Effector memory CD4-positive, alpha-beta T cell (primary cell): ENCODE measurements at places on chromosomes 11 and 22.

- no peak for DNase-seq
These were observed 14.3 kb downstream of the TP53AIP1 start for GRCh38 chr11:128928400-128928799.

GRCh38 chr11:79520086-79520485 is 79.3 kb upstream of the TENM4 start:
- DNase-seq: no peak

DNA sequence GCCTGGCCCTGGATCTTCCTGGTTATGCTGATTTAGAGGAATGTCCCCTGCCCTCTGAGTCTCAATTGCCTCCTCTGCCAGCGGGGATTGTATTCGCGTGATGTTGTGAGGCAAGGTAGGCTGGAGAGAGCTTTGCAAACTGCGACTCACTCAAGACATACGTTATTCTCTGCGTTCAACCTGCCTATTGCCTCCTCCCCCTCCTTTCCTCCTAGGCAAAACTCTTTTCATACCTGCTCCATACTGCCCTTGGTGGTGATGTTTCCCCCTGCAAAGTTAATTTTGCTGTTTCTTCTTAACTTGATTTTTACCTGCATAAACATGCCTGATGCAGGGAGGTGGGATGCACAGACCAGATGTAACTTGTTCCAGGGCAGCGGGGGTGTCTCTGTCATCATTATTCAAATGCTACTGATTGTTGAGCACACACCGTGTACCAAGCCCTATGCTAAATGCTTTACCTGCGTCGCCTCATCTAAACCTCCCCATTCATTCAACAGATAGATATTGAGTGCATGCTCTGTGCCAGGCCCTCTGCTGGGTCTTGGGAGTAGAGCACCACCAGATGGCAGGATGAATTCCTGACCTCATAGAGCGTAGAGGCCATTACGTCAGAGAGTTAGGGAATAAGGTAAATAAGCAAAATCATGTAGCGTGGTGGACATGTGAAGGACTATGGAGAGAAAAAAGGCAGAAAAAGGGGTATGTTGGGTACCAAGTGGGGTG is 29.0 kb downstream of the SGSM1 start:
- no peak for DNase-seq

GRCh38 chr11:34299284-34299972 is 58.4 kb downstream of the ABTB2 start:
- DNase-seq: no peak

DNA sequence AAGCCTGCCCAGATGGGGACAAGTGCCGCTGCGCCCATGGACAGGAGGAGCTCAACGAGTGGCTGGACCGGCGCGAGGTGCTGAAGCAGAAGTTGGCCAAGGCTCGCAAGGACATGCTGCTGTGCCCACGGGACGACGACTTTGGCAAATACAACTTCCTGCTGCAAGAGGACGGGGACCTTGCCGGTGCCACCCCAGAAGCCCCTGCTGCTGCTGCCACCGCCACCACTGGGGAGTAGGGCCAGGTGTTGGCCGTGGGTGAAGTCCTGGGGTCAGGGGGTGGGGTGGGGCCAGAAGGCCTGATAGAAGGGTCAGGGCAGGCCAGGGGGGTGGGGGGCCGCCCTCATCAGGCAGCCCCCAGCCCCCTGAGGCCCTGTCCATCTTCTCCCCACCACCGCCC is 24.6 kb upstream of the TEF start:
- no peak for DNase-seq

GRCh38 chr22:23781511-23782183 is 5.1 kb upstream of the SMARCB1 start:
- DNase-seq: no peak

DNA sequence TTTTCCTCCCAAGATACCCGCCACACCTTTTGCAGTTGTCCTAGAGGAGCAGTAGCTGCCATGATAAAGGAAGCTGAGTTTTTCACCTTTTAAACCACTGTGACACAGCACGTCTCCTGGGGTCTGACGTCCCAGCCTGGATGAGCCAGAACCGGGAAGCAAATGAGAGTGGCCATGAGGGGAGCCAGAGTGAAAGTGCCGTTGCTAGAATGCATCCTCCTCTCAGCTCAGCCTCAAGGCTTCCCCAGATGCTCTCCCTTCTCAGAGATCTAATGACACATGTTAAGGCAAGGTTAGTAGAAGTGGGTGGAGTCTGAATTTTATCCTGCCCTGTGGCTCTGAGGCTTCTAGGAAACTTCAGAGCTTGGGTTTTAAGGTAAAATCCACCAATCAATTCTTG is 23.4 kb upstream of the HTR3A start:
- DNase-seq: no peak

DNA sequence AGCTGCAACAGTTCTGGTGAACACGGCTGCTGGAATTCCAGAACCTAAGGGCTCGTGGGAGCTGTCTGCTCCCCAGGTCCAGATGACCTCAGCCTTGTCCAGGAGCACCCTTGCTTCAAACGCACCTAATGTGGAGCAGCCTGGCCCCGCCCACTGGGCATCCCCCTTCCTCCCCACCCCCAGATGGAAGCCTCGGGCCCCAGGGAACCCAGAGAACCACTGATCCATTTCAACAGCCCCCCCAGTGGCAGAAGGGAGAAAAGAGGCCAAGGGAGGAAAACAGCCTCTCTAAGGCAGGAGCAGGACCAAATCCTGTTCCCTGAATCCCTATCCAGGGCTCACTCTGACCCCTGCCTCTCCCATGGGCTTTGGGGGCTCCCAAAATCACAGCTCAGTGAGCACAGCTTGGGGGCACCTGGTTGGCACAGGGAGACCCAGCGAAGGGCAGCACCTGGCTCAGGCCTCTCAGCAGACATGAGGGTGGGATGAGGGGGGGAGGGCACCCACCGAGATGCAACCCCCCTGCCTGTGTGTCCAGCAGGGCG is 1.2 kb downstream of the CYTH4 start:
- DNase-seq: peak; percentile 62

DNA sequence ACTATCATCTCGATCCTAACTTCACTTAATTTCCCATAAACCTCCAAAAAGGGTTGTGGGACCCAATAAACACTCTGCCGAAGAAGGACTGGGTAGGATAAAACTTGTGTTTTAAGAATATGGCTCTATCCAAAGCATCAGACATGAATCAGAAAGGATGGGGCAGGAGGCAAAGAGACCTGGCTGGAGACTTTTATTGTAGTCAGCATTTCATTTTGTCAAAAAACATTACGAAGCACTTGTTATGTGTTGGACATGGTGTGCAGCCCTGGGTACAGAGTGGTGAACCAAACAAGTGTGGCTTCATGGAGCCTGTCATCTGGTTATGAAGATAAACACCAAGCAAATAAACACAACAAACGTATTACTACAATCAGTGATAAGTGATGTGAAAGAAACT is 17.3 kb downstream of the IL10RA start:
- no peak for DNase-seq

DNA sequence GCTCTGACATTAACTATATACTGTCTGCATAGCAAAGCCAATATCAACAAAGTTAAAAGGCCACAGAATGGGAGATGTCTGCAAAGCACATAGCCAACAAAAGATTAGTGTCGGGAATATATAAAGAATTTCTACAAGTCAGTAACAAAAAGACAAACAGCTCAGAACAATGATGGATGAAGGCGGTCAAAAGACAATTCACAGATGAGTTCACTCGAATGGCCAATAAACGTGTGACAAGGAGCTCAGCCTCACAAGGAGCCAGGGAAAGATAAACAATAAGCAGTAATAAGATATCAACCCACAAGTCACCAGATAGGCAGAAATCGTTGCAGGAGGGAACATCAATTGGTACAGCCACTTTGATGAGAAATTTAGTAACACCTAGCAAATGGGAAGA is 106.0 kb upstream of the ISX start:
- no peak for DNase-seq

DNA sequence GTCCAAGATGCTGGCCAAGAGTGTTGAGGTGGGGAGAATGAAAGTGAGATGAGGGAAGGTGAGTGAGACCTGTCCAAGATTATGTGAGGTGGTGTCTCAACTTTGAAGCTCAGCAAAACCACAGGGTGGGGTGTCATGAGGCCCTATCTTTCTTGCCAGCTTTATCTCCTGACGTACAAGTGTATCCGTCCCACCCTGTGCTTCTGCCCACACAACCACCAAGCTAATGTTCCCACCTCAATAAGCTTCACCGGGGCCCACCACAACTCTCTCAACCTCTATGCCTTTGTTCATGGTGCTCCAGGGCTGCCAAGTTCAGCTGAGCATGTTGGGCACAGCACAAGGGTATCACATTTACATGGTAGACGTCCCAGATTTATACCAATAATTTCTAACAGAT is 7.1 kb upstream of the TPST2 start:
- DNase-seq: no peak

DNA sequence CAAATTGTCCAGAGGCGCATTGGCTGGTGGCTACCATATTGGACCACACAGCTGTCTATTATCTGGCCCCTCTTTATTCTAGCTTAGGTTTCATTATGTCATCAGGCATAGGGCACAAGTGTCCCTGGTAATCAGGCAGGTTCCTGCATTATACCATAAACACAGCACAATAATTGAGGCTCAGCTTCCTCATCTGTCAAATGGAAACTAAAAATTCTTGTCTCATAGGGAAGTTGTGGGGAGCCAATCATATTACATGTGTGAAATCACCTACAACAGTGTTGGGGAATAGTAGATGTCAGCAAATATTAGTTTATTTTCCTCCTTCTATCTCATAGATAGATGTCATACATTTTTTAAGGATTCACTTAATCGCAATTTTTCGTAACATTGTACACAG is 231.0 kb upstream of the SORL1-AS1 start:
- no peak for DNase-seq

- no peak for DNase-seq
These were observed 13.1 kb downstream of the C11orf96 start for GRCh38 chr11:43955381-43956118.

DNA sequence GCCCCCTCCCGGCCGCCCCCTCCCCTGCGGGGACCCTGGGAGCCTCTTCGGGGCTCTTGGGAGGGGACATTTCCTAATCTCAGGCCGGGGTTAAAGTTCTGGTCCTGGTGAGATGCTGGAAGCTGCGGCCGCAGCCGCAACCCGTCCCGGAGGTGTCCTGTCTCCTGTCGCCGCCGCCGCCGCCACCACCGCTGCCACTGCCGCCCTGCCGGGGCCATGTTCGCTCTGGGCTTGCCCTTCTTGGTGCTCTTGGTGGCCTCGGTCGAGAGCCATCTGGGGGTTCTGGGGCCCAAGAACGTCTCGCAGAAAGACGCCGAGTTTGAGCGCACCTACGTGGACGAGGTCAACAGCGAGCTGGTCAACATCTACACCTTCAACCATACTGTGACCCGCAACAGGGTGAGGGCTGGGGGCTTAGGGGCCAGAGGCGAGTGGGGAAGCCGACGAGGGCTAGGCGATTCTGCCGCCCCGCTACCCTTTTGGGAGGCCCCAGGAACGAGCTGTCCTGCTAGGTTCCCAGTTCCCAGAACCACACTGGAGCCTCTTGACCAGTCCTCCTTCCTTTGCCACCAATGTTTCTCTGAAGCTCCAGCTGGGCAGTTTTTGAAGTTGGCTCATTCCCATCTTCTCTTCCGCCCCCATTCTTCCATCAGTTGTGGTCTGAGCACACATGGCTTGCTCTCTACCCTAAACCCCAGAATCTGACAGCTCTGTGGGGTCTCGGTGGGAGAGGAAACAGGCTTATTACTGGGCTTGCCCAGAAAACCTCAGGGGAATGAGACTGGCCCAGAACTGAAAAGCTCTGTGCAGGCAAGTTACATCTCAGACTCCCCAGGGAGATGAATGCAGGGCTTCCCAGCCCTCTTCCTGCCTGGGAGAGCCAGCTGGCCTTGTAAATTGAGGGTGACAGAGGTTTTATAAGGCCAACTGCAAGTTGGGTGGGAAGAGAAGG is 781 bp downstream of the SIDT2 start:
- peak; percentile 26 for DNase-seq

- DNase-seq: no peak
These were observed 91.5 kb upstream of the YWHAH start for GRCh38 chr22:31852691-31853421.

DNA sequence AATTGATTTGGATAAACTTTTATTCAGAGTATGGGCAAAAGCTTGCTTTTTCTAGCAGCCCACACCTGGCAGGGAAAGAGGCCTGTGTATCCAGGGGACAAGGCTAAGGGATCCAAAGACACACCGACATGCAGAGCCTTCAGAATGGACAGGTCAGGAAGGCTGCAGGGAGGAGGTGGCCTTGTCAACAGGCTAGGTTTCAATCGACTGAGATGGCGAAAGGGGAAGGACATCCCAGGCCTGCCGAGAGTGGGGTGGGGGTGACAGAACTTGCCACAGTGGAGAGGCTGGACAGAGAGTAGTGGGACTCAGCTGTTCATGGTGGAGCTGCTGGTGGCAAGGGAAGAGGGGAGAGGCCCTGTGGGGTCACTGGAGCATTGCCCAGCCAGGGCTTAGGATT is 5.3 kb upstream of the SLC39A13 start:
- no peak for DNase-seq

DNA sequence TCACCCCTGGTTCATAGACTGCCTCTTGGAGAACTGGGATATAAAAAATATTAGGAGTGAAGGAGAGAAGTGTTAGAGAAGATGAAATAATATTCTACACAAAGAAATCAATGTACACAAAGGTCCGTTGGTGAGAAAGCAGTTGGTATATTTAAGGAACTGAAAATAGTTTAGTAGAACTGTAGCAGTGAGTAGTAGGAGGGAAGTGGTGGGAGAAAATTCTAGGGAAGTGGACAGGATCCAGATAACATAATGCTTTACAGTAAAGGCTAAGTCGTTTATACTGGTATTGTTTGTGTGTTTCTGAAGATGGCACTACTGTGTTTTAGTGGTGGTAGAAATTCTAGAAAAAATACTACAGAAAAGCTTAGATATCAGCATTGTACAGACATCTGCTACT is 120.8 kb upstream of the CHORDC1 start:
- no peak for DNase-seq

GRCh38 chr11:75149766-75150465 is 991 bp upstream of the SLCO2B1 start:
- DNase-seq: no peak

DNA sequence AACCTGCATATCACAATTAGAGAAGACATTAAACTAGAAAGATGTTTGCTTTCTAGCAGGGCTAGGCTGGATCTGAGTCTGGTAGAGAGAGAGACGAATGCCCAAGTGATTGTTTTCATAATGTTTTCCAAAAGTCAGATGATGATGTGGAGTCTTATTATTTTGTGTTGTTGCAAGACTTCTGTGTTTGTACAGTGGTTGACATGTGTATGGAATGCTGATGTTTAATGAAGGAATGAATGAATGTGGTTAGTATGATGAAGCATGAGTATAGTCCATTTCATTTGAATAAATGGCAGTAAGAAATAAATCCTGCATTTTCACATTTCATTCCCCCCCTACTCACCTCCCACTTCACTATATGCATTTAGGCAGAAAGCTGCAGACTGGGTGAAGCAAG is 69.6 kb downstream of the PPP2R1B start:
- no peak for DNase-seq

GRCh38 chr11:9109858-9110731 is 18.7 kb upstream of the SCUBE2 start:
- no peak for DNase-seq

- no peak for DNase-seq
These were observed 799 bp upstream of the CDC42BPG start for GRCh38 chr11:64845129-64845775.

GRCh38 chr11:126115816-126116331 is 53.2 kb upstream of the CDON start:
- no peak for DNase-seq
